Globus pallidus (tissue), 1 donor: ENCODE measurements at places on chromosomes 16 and 17.

GRCh38 chr17:49552070-49552751 lies 23.5 kb upstream of the NXPH3 start:
- no peak for DNase-seq

DNA sequence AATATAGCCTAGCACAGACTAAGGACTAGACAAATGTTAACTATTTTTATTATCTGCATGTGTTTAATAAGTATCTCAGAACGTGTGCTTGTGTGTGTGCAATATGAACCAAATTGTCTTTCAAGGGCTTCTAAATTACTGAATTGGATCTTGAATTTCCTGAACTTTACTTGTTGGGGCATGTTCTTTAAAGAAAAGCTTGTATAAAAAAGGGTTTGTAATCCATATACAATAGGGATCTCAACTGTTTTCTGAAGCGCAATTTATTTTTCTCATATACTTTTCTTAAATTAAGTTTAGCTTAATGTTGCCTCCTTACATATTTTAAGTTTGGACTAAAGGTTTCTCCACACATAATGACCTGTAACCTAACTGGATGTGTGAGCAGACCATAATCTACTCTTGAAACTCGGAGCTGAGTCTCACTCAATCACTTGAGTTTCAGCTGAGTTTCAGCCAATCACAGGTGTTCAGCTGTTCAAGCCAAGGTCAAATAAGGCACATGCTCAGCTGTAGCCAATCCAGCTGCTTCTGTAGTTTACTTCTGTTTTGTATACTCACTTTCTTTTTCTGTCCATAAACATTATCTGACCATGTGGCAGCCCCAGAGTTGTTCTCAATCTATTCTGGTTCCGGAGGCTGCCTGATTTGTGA lies 72.3 kb downstream of the CDK5R1 start:
- DNase-seq = no peak

GRCh38 chr17:78890498-78890897 lies 12.5 kb downstream of the CEP295NL start:
- peak; percentile 75 for DNase-seq

DNA sequence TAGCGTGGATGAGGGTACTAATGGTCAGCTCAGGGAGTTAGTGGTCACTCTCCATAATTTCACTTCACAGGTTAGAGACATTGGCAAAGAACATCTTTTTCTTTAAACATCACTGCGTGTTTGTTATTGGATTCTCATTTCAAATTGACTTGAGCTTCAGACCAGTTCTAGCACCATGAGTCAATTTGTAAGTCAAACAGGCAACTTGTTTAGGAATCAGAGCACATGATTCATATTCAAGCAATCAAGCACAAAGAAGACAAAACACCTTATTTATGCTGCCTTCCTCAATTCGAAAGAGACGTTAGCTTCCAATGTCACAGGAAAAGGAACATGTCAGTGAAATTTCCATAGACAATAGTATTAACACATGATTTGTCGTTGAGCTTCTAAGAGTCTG lies 62.3 kb downstream of the HS3ST3A1 start:
- no peak for DNase-seq

- DNase-seq = no peak
Measured at GRCh38 chr17:40219594-40220338, 662 bp downstream of the WIPF2 start.

- no peak for DNase-seq
Measured at GRCh38 chr17:41823141-41823524, 10.3 kb downstream of the FKBP10 start.

DNA sequence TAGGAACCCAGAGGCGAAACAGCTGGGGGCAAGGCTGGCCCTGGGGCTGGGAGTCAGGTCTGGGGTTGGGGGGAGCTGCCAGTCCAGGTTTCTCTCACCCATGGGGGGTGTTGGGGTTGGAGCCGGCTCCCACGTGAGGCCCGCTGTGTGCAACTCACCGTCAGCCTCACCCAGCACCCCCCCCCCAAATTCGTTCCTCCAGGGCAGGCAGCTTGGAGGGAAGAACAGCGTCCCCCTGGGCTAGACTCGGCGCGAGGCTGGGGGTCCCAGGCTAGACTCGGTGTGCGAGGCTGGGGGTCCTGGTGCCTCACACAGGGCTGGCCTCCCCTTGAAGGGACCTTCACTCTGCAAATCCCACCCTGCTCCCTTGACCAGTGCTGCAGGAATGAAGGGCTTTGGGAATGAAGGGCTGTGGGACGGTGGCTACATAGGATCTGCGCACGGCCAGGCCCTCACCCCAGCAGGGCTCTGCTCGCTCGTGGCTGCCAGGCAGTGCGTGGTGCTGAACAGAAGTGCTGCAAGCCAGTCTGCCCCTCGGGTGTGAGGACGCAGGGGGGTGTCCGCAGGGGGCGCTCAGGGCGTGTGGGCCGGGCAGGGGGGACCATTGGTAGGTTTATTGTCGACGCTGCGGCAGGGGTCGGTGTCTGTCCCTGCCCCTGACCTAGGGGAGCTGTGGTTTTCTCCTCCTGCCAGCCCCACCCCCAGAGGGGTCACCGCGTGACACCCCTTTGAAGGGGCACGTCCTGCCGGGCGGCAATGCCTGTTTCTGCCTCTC lies 74.7 kb downstream of the KLHDC4 start:
- DNase-seq = no peak

DNA sequence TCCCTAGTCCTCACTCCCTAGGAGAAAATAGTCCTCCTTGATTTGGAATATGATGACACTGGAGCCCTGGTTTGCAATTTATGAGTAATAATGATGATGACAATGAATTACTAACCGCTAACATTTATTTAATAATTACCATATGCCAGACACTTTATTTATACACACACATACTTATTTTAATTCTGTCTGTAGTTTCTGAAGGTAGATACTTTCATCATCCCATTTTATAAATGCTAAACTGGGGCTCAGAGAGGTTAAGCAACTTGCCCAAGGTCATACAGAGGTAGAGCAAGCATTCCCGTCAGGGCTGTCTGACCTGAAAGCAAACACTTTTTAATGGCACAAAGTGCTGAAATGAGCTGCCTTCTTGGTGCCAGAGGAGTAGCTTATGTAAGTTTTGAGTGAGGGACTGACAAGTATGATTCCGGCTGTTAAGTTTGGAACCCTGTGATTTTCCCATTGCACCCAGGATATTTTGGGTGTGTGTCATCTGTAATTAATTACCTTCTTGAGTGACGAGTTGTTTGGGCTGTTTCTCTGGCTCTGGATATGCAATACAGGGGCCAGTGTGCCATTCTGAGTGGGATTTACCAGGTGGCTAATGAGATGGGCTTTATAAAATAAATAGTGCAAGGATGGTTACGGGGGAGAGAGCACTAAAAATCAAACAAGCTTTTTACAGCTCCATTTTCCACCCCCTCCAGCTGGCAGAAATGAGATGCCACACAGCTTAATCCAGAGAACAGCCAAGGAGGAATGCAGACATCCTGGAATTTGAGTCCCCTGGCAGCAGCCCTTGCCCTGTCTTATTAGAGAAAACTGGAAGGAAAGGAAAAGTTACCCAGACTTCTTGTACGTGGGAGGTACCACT lies 211.8 kb downstream of the SNX29 start:
- no peak for DNase-seq

DNA sequence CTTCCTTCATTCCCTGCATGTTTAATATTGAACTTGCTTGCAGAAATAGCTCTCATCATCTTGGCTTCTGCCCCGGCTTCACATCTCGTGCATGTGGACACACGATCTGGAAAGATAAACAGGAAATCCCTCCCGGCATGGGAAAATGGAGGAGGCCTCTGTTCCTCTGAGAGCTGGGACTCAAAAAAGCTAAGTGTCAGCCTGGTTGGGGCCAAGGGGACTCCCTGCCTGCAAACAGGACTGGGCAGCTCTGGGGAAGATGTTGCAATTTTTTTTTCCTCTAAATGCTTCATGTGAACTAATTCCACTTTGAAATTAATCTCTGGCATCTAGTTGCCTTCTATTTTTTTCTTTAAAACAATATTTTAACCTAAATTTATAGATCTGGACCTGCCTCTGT lies 24.8 kb downstream of the ITPRIPL2 start:
- DNase-seq = no peak
